ENCODE measurements at places on chromosomes 6 and 20.

- DNase-seq = no peak
Observed at GRCh38 chr6:16302721-16303552, 64.5 kb downstream of the GMPR start.

GRCh38 chr6:21915707-21916260, 322.2 kb downstream of the SOX4 start:
- DNase-seq = peak; percentile 22

GRCh38 chr6:30686009-30686907, at the start of gene PPP1R18:
Gene PPP1R18 (minus strand): TSS chr6:30686645. CDS start chr6:30686018, 627 bp downstream.
- DNase-seq = no peak

- no peak for DNase-seq
Observed at GRCh38 chr6:5116243-5116991, 31.3 kb downstream of the PPP1R3G start.

GRCh38 chr6:130708338-130708737, 118.9 kb upstream of the SMLR1 start:
- DNase-seq = no peak

Data from fibroblast of pulmonary artery (primary cell).